Immature natural killer cell (primary cell): ENCODE measurements at places on chromosomes 7 and 10.

DNA sequence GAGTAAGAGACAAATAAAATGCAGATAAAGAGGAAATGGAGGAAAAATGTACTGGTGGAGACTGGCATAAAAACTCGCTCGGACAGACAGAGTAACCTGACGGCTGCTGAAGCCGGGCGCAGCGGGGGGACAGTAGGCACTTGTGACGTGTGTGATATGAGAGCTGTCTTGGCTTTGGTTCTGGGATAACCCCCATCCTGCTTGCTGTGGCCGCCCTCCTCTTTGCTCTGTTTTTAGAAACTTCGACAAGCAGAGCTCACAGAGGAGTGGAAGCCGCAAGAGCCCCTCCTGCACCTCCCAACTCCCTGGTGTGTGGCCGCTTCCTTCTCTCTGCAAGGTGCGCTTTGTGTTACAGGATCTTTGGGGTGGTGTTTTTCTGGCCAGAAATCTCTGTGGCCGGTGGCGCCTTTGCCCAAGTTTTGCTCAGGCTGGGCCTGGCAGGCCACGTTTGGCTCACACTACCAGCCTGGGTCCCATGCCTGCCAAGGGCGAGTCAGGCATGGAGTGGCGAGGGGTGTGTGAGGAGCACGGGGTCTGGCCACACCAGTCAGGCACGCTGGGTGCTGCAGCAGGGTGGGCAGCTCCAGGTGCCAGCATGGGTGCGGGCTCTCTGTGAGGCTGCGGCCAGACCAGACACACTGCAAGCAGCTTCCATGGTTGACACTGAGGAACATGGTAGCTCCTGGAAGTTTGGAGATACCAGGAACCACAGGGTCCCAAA is 268.0 kb downstream of the DNAJB6 start:
- H3K27ac ChIP-seq: no peak overlapping the region
- no peaks in the 10 kb centered on the region for H3K36me3 ChIP-seq
- DNase-seq: no peak

DNA sequence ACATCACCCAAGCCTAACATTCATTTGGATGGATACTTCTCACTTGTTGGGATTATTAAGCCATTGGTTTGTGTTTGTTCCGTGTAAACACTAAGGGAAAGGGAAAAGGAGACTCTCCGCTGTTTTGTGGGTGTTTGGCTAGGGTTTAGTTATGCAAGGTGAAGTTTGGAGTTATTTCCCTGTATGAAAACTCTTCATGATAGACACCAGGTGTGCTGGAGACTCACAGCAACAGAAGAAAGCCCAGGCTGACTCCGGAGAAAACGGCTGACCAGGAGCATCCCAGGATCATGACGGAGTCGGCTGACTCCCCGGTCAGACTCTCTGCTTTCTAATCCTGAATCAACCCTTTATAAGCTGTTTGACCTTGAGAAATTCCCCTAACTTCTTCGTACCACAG is 94.1 kb upstream of the KLF6 start:
- peaks cover 18% of the 10 kb centered on the region for H3K4me1 ChIP-seq
- DNase-seq: no peak
- H3K4me3 ChIP-seq: no peak overlapping the region
- H3K36me3 ChIP-seq: no peaks in the 10 kb centered on the region
- H3K27ac ChIP-seq: no peak overlapping the region

DNA sequence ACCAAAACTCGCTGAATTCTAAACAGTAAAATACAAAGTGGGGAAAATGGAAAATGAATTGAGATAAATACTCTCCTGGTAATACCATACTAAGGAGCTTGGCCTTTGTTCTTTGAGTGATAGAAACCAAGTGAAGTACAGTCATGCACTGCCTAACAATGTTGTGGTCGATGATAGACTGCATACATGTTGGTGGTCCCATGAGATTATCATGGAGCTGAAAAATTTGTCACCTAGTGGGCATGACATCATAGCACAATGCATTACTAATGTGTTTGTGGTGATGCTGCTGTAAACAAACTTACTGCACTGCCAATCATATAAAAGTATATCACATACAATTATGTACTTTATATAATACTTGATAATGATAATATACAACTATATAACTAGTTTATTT is 419.1 kb downstream of the ARL4A start:
- H3K27ac ChIP-seq: no peak overlapping the region
- no peaks in the 10 kb centered on the region for H3K27me3 ChIP-seq

- H3K27ac ChIP-seq: no peak overlapping the region
- H3K36me3 ChIP-seq: no peaks in the 10 kb centered on the region
- no peaks in the 10 kb centered on the region for H3K27me3 ChIP-seq
- H3K4me1 ChIP-seq: no peaks in the 10 kb centered on the region
- DNase-seq: no peak
Observed at GRCh38 chr10:67151471-67151870, 225.6 kb downstream of the LRRTM3 start.

DNA sequence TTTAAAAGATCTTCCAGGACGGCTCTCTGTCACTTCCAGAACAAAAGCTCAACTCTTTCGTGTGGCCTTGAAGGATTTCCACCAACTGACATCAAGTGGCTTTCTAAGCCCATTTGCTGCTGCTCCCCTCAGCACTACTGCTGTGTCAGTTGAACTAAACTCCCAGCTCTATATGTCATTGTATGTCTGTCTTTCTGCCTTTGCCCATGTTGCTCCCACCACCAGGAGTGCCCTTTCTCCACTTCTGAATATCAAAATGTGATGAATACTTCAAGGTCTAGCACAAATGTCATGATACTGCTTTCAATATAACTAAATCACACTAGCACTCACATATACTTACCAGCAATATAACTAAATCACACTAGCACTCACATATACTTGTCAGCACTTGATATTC is 138.3 kb downstream of the ATXN7L1 start:
- H3K27ac ChIP-seq: no peak overlapping the region
- no peak for DNase-seq
- H3K27me3 ChIP-seq: no peaks in the 10 kb centered on the region
- H3K36me3 ChIP-seq: peaks cover 5% of the 10 kb centered on the region
- H3K4me3 ChIP-seq: no peak overlapping the region

GRCh38 chr10:11521860-11522259 is 89.6 kb downstream of the USP6NL start:
- no peak for DNase-seq
- no peaks in the 10 kb centered on the region for H3K36me3 ChIP-seq
- H3K4me3 ChIP-seq: no peak overlapping the region
- no peak overlapping the region for H3K27ac ChIP-seq
- H3K4me1 ChIP-seq: peaks cover 3% of the 10 kb centered on the region

GRCh38 chr7:2735744-2736143 is 47.7 kb downstream of the AMZ1 start:
- no peak for DNase-seq
- peaks cover 2% of the 10 kb centered on the region for H3K27me3 ChIP-seq
- no peaks in the 10 kb centered on the region for H3K36me3 ChIP-seq
- H3K4me3 ChIP-seq: no peak overlapping the region
- H3K27ac ChIP-seq: no peak overlapping the region
- H3K4me1 ChIP-seq: peaks cover 34% of the 10 kb centered on the region
